ENCODE measurements at places on chromosomes 7 and 10.

DNA sequence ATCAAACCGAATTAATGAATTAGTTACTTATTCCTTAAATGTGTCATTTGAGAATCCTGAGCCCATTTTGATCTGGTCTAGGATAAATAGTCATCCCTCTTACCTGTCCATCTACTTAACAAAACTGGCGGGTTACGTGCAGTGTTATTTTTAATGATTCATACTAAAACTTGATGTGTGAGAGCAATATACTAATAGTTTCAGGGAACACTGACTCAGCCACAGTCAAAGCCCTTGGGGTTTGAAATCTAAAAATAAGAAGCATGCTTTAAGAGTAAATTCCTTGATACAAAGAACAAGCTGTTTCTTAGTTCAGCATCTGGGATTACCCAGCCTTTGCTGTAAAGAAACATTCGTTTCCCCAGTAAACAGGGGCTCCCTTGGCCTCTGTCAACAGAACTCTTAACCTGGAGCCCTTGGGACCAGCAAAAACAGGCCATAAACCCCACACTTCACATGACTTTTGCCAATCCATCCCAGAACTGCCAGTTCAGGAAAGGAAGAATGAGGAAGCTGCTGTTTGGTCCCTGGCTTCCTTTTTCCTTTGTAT is 370.6 kb upstream of the IGFBP3 start:
- DNase-seq: no peak

DNA sequence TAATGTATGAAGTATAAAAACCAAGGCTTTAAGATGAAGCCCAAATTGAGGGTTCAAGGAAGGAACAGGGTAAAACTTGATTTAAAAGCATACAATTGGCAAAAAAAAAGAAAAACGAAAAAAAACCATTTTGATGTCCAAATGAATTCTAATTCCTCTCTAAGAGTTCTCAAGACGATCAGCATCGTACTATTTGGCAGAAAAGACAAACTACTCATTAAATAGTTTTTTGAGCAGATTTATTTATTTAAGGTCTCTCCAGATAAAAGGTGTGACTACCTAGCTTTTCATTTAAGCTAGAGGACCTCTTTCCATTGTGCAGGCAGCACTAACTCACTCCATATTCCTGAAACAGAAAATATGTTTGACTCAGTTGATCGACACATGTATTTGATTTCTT is 245.0 kb downstream of the KIAA1217 start:
- DNase-seq: no peak

- DNase-seq: no peak
These were observed 63.4 kb downstream of the CAV1 start for GRCh38 chr7:116588225-116588624.

DNA sequence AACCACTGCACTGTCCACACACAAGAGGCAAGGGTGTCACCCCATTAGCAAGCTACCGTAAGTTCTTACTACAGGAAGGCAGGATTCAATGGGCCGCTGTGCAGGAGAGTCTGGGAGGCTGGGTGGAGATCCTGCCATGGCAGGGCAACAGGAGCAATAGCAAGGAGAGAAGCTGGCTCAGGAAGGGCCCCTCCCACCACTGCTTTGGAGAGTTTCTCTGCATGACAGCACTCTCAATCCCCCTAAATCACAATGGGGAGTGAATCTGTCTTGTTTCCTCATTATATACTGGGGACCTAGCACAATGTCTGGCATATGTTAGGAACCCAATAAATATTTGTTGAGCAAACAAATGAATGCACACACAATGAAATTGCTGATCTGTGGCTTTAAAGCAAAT is 83.2 kb upstream of the SFMBT2 start:
- DNase-seq: no peak

GRCh38 chr10:67308912-67309311 is 383.1 kb downstream of the LRRTM3 start:
- no peak for DNase-seq

GRCh38 chr7:2729893-2730716 is 42.1 kb downstream of the AMZ1 start:
- no peak for DNase-seq

GRCh38 chr10:88920198-88920597 is 32.4 kb downstream of the ACTA2 start:
- DNase-seq: no peak

GRCh38 chr7:2282185-2282751 is 32.0 kb downstream of the SNX8 start:
- no peak for DNase-seq

GRCh38 chr7:91348711-91349110 is 84.5 kb downstream of the FZD1 start:
- DNase-seq: no peak

DNA sequence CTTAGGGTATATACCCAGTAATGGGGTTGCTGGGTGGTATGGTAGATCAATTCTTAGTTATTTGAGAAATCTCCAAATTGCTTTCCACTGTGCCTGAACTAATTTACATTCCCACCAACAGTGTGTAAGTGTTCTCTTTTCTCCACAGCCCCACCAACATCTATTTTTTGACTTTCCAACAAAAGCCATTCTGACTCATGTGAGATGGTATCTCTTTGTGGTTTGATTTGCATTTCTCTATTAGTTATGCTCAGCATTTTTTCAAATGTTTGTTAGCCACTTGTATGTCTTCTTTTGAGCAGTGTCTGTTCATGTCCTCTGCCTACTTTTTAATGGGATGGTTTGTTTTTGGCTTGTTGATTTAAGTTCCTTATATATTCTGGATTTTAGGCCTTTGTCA is 66.4 kb downstream of the MGAM2 start:
- DNase-seq: no peak

GRCh38 chr7:117190104-117190503 is 132.8 kb downstream of the WNT2 start:
- no peak for DNase-seq

DNA sequence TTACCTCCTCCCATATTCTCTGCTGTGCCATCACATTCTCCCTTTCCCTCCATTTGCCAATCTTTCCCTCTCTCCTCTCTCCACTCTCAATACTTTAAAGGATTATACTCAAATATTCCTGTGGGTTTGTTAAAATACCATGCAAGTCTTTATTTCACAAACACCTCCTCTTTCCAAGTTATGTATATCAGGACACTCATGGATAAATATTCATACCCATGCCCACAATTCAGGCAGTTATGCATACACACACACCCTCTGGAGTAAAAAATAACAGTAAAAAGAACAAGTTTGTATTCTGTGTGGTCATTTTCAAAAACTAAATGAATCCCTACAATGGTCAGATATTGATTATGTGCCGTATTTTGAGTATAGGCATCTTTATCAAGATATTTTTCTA is 73.3 kb upstream of the TMEM140 start:
- no peak for DNase-seq

- DNase-seq: no peak
These were observed 107.7 kb downstream of the GRID1 start for GRCh38 chr10:86258941-86259340.

DNA sequence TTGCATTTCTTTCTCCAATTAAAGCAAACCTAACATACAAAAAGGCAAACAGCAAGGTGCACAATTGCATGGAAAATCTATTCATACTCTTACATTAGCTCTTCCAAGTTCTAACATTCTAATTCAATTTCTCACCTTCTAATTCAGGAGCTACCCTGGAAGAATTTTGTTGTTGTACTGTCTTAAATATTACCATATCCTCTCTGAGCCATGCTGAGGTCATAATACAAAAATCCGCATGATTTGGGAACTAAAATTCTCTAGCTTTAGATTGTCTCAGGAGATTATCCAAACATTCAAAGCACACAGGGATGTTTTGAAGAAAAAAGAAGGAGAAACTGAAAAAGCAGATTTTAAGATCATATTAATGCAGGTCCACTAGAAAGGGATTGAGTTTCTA is 229.9 kb downstream of the KIAA1217 start:
- DNase-seq: no peak

GRCh38 chr10:79060641-79061255 is 8.0 kb upstream of the ZMIZ1 start:
- no peak for DNase-seq

GRCh38 chr10:42576338-42576737 is 62.0 kb downstream of the ZNF33B start:
- DNase-seq: no peak

GRCh38 chr7:33841705-33842129 is 63.6 kb upstream of the BMPER start:
- no peak for DNase-seq

- DNase-seq: no peak
These were observed 167.3 kb downstream of the CREB5 start for GRCh38 chr7:28579571-28579970.

DNA sequence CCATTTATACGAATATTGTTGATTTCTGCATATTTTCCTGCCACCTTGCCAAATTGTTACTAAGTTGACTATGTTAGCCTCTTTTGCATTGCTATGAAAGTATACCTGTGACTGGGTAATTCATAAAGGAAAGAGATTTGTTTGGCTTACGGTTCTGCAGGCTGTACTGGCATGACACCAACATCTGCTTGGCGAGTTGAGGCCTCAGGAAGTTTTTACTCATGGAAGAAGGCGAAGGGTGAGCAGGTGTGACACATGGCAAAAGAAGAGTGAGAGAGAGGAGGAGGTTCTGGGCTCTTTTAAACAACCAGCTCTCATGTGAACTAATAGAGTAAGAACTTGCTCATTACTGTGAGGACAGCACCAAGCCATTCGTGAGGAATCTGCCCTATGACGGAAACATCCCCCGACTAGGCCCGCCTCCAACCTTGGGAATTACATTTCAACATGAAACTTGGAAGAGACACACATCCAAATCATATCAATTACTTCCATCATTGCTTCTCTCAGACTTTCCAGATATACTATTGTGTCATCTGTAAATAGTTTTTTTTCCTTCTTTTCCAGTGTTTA is 8.4 kb downstream of the RALA start:
- DNase-seq: no peak

DNA sequence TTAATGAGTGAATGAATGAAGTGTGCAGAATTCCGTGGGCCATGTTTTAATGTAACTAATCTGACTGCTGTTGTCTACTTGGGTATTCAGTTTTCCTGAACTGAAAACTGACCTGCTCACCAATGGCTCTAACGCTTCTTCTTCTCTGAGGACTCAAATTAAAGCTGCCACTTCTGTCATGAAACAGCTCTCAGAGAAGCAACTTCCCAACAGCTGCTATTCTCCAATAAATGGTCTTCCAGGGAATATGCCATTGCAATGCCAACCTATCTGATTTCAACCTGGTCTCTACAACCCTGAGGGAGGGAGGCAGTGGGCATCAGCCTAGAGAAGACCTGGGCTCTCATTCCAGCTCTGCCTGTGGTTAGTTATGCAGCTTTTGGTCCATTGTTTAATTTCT is 69.4 kb downstream of the FRMD4A start:
- DNase-seq: no peak

GRCh38 chr10:126969310-126969709 is 64.1 kb downstream of the DOCK1 start:
- peak; percentile 8 for DNase-seq

DNA sequence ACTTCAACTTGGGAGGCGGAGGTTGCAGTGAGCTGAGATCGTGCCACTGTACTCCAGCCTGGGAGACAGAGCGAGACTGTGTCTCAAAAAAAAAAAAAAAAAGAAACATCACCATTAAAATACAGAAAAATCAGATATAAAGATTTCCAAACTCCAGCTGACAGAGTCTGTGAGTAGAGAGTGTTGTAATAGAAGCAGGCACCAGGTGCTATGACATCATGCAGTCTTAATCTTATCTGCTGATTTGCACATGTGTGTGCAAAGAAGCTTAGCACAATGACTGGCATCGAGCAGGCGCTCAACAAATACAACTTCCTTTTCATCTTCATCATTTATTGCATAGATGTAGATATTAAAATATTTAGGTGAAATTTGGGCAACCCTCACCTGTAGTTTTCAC is 92.2 kb downstream of the PRKCQ start:
- no peak for DNase-seq

GRCh38 chr10:49605939-49606509 is 4.1 kb upstream of the SLC18A3 start:
- DNase-seq: no peak

DNA sequence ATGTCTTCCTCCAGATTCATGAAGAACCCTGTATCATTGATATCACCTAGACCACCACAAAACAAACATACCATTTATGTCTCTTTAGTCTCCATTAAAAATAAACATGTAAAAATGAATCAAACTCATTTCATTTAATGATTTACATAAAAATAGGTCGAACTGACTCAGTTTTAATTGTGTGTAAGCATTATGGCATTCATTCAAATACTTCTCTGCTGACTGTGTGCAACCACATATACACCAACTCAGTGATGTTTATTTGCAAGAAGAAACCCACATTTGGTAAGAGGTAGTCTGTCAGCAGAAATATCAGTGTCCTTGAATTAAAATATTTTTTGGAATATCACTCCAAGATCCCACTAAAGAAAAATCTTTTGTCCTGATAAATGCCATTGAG is 30.5 kb downstream of the ABCB1 start:
- DNase-seq: peak; percentile 23

DNA sequence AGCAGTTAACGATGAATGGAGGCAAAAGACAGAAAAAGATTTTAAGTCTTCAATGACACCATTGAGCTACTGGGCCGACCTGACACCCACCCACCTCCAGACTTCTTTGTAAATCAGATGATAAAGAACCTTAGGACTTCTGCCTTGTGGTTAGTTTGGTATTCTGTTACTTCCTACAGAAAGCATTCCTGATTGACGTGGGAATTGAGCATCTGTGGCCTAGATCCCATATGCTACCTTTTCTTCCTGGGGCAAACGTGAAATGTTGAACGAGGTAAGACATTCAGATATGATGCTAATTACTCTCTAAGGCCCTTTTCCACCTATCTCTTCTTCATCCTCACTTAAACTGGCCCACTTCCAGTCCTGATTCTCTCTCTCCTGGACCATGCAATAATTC is 10.2 kb downstream of the PRLHR start:
- DNase-seq: no peak

GRCh38 chr10:97708976-97709946 is 4.3 kb upstream of the MARVELD1 start:
- DNase-seq: no peak

- DNase-seq: no peak
These were observed 63.5 kb upstream of the LAMB1 start for GRCh38 chr7:108066486-108066885.

- no peak for DNase-seq
These were observed 47.5 kb downstream of the ACSM6 start for GRCh38 chr10:95241533-95241932.

DNA sequence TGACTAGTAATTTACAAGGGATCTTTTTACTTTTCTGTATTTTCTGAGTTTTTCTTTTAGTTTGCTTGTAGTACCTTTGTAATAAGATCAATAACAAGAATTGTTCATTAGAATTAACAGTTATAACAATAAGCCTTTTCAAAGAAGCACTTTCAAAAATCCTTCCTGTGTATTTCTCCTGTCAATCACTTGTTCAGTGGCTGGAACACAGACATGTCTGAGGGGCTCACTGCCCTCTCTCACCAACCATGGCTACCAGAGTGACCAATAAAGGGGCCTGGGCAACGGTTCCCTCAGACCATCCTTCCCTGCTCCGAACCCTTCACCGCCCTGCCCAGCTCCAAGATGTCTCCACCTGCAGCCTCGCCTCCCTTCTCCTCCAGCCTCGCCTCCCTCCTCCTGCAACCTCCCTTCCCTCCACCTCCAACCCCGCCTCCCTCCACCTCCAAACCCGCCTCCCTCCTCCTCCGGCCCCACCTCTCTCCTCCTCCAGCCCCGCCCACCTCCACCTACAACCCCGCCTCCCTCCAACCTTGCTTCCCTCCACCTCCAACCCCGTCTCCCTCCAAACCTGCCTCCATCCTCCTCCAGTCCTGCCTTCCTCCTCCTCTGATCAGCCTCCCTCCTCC is 353.4 kb downstream of the TNS3 start:
- DNase-seq: peak; percentile 76

Data from HCT116 (cell line).